ENCODE measurements at places on chromosomes 5 and 9.

DNA sequence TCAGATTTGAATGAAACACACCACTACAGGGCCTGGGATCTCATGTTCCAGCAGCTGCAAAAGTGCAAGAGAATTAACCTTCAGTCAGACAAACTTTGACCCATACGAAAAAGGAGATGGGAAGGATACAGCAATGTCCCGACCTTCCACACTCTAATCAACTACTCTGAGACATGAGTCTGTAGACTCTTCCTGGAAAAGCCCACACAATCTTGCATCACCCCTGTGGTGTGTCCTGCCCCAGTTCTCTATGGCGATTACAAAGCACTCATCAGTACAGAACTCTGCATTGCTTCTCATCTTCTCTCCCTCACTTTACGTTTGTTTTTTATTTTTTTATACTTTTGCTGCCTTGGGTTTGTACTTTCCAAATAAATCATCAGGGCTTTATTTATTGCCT, 241.0 kb upstream of the KIF2A start:
- DNase-seq = no peak

GRCh38 chr9:21708856-21709255, 93.6 kb upstream of the MTAP start:
- DNase-seq = no peak

DNA sequence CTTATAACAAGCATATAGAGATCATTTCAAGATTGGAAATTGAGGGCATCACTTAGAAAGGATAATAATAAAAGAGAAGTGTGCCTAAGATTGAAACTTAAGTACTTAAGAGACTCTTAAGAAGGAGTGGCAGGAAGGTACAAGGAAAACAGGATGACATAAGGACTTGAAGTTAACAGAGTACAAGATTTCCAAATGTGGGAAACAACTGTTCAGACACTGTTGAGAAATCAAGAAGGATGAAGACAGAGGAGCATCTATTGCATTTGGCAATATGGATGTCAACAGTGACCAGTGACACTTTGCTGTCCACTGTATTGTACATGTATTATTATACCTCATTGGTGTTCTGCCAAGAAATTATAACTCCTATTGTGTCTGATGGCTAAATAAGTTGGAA, 157.8 kb upstream of the PTGER4 start:
- no peak for DNase-seq

GRCh38 chr9:132588501-132589147, 6.2 kb downstream of the BARHL1 start:
- peak; percentile 47 for DNase-seq

DNA sequence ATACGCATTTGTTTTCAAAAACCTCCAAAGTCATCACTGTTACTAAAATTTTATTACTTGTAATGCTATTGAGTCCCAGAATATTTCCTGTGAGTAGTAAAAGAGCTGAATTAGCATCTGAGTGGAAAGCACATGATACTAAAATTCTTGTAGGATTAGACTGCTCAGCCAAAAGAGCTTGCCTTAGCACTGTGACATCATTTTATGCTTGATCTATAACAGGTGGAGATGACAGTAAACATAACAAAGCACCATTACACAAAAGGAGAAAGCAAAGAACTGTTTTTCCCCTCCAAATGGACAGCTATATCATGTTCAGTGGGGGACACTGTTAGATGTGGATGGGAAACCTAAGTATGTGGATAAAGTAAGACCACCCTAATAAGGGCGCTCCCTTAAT, 5.8 kb upstream of the JAK2 start:
- DNase-seq = no peak

- peak; percentile 75 for DNase-seq
Observed at GRCh38 chr5:73497497-73498056, 665 bp upstream of the BTF3 start.

DNA sequence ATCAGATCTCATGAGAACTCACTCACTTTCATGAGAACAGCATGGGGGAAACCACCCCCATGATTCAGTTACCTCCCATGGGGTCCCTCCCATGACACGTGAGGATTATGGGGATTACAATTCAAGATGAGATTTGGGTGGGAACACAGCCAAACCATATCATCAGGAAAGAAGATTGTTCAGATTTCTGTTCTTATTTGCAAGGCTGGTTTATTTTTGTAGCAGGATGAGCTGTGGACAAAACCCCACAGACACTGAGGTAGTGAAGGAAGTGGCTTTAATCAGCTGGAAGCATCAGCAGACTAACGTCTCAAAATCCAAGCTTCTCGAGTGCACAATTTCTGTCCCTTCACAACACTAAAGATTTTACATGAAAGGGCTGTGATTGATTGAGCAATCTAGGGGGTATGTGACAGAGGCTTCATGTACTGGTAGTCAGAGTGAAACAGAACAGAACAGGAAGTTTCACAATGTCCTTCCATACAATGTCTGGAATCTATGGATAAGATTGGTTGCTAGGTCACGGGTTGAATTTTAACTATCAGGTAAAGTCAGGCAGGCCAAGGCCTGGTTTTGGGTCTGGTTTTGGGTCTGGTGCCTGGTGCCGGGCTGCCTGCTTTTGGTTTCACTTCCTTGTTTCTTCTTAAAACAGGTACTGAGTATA, 91.3 kb upstream of the ZNF366 start:
- DNase-seq = peak; percentile 42

- DNase-seq = peak; percentile 67
Observed at GRCh38 chr5:177362610-177363507, 5.1 kb downstream of the RGS14 start.

- no peak for DNase-seq
Observed at GRCh38 chr5:109062664-109063063, 315.0 kb downstream of the FER start.

GRCh38 chr5:68770551-68770950, 323.3 kb upstream of the SLC30A5 start:
- DNase-seq = no peak

DNA sequence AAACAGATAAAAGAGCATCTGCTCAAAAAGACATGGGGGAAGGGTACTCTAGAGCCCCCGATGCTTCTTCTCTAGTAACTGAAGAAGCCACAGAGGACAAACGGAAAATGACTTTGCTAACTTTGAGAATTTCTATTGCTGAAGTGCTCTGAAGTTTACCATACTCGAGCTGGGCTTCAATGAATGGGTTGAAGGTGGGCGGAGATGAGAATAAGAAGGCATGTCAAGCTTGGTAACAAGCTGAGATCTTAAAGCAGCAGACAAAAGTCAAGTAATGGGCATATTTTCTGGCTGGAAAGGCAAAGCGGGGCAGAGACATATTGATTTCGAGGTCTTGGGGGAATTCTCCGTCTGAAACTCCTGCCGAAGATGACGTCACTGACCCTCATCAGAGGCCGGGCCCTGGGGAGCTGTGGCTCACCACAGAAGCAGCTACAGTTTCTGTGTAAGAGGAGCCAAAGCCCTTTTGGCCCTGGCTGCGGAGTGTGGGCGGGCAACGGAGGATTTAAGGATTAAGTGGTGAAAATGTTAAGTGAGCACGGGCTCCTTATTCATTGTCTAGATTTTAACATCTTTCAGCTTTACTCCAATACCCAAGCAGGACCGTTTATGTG, 115.8 kb upstream of the SLIT3 start:
- DNase-seq = no peak

GRCh38 chr5:170154297-170154696, 48.6 kb downstream of the FOXI1 start:
- no peak for DNase-seq

GRCh38 chr5:52783226-52783959, 4.3 kb upstream of the ITGA1 start:
- DNase-seq = no peak

- DNase-seq = no peak
Observed at GRCh38 chr9:79526149-79526672, 45.6 kb upstream of the TLE4 start.

GRCh38 chr5:10364186-10364689, 10.7 kb downstream of the MARCHF6 start:
- peak; percentile 52 for DNase-seq

DNA sequence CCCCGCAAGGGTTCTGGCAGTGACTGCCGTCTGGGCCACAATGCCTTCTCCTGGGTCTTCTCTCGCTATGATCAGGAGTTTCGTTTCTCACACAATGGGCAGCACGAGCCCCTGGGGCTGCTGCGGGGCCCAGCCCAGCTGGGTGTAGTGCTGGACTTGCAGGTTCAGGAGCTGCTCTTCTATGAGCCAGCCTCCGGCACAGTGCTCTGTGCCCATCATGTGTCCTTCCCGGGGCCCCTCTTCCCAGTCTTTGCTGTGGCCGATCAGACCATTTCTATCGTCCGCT, 7.0 kb downstream of the HDHD3 start:
- DNase-seq = no peak

DNA sequence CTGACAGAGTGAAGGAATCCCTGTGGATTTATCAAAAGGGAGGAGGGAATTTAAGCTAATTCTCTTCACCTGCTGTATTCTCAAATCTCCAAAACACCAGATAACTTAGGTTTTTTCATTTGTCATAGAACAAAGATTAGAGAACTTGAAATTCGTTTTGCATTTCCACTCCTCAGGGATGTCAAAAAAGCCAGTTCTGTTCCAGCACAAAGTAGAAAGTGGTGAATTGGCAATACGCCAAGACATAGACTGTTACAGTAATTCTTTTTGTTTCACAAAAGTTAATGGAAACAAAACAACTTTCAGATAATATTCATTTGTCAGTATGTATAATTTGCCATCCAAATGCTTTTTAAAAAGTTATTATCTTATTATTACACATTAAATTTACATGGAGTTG, 15.0 kb downstream of the S1PR3 start:
- DNase-seq = no peak

- DNase-seq = no peak
Observed at GRCh38 chr5:147515269-147515668, 5.4 kb upstream of the DPYSL3 start.

DNA sequence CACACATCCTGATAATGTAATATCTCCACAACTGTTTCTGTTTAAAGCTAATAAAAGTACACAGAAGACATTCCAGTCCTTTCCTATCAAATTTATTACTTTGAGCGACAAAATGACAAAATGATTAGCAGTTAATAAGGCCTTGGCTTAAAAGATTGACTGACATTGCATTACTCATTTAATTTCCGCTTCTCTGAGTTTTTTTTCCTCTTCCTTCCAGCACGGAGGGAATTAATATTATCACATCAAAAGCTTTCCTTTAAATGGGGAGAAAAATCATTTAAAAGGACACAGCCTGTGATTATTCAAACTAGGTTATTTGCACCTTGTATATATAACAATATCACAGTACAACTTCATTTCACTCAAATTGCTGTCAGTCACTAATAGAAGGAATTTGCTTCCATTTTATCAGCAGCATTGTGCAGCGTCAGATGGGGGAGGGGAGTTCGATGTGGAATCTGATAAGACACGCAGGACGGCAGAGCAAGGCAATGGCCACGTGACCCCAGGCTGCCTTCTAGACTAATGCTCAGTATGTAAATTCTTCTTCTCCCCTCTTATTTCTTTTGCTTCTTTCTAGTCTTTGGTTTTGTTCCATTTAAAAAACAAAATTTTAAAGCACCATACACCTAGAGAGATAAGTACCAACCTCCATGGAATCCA, 400.5 kb downstream of the IRX1 start:
- peak; percentile 55 for DNase-seq

DNA sequence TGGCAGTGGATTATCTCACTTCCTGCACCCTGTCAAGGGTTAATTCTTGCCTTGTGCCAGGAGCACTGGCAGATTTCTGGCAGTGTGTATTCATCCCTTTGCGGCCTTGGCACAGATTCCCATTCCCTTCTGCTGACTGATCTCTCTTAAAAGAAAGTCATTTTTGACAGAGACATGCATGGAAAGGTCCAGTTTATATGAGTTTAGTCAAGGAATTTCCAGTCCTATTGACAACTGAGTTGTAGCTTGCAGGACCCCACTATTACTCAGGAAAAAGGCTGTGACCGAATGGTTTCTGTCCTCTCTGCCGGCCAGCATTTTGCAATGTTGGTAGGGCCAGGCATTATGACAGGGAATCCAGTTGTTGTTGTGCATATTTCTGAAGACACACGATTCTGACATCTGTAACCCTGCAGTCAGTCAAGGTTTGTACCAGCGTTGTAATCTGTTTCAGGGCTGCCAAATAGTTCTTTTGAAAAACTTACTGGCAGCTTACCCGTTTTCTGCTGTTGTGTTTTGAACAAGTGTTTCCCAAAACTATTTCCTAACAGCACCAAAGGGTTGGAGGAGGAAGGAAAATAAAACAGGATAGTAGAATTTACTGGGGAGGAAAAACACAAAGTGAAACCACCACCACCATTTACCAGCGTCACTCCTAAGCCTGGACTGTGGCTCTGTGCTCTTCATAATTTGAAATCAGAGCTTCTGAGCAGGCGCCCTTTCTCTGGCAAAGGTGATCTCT, 243.4 kb upstream of the KLF4 start:
- no peak for DNase-seq

DNA sequence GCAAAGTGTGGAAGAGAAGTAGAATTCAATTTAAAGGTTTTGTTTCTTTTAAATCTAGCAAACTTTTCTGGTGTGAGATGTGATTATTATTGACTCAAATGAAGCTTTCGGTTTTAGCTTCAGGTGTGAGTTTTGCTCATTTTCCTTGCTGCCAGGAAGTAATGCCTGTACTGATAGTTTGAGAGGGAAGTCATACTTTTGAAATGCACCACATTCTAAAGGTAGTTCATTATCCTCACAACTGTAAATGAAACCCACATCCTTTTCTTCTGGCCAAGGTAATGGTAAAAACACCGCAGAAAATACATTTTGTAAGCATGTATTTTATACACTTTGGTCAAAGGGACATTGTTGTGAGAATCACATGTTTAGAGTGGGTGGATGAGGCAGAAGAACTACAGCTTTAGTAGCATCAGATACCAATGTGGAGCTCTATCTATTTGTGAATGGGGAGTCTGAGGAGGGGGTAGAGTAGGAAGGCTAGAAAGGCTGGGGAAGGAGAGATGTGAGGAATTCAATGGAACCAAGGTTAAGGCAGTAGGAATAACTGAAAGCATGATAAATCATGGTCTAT, 167.0 kb upstream of the CDKN2B start:
- no peak for DNase-seq

GRCh38 chr5:115815006-115815692, 1.3 kb downstream of the CDO1 start:
- DNase-seq = no peak

DNA sequence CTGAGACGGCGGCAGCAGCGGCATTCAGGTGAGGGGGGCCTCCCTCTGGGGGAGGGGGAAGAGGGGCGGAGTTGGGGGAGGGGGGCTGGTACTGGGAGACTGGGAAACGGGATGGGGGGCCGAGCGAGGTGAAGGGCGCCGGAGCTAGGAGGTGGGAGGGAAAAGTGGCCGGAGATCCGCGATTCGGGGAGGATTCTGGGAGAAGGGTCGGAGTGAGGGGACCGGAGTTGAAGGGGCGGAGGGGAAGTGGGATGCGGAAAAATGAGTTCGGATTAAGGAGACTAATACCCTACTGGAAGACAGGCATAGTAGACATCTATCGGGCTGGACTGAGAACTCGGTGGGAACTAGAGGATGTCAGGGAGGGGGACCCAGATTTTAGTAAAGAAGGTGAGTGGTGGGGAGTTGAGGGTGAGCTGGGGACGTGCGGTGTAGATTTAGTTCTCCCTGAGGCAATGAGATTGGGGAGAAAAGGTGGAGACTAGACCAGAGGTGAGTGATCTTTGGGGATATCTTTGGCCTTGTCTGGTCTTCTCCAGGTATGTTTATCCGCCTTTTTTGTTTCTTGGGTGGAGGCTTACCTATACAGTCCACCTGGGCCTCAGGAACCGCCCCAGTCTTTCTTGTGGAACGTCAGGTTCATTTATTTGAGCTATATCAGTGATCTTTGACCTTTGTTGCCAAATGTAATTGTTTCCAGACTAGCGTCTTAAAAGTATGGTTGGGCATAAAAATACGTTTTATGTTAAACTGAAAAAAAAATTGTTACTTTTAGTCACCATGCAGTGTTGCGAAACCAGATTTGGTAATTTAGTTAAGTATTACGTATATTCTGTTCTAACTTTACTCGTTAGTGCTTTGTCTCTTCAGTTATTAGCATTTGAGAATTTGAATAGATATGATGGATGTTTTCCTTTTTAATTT, 632 bp downstream of the UBAP1 start:
- DNase-seq = peak; percentile 91
